ENCODE measurements at places on chromosomes 4 and X.

DNA sequence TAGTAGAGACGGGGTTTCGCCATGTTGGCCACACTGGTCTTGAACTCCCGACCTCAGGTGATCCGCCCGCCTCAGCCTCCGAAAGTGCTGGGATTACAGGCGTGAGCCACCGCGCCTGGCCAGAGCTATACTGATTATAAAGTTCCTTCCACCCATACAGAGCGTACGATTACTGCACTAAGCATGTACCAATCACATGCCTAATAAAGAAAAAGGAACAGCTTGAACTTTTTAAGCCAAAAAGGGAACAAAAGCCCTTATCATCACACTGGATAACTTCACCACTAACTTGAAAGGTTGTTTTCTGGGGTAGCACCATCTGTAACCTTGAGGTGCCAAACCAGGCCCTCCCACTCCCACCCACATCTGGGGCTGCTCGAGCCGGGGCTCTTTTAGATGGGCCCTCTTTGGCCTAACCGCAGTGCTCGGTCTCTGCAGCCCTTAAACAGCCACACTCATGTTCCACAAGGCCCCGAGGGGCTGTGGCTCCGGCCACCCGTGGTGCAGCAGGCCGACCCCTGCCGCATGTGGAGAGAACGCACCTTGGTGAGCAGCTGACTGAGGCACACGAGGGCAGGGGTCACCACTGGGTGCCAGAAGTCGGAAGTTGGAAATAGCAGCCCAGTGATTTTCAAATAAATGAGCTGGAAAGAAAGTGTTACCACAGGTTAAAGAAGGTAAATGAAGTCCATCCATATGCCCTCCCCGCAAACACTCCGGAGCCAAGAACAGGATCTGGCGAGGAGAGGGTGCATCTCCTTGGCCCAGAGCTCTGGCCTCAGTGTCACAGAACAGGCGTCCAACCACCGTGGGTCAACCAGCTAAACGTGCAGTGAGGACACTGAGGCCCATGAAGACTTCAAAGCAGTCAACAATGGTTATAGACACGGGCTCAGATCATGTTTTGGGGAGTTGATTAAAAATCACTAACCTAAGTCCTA, 18.4 kb downstream of the NOP14 start:
- DNase-seq: no peak

- DNase-seq: no peak
Observed at GRCh38 chrX:66410806-66411205, 228.1 kb downstream of the EDA2R start.

DNA sequence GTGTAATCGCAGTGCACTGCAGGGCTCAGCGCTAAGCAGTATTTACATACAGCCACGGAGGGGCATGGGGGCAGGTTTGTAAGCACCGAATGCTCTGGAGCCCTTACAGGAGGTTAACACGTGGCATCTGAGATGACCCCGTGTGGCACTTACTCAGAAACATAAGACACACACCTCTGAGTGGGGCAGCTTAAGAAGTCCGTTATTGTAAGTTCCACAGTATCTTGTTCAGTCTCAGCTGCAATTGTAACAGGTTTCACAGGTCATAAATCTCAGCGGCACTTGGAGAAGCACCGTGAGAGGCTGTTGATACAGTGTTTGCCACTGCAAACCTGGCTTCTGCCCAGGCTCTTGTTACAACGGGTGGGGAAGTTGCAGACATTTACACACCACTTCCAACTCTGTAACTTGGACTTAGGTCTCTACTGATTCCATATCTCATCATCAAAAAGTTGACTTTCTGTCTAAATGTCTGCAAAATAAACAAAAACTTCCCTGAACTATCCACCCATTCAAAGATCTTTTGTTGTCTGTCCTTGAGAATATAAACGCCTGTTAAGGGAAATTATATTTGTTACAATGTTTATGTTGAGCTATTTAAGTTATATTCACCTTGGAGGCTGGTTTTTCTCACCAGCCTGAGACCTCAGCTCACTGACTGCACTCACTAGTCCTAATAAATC, 10.3 kb downstream of the CPLX1 start:
- DNase-seq: no peak

DNA sequence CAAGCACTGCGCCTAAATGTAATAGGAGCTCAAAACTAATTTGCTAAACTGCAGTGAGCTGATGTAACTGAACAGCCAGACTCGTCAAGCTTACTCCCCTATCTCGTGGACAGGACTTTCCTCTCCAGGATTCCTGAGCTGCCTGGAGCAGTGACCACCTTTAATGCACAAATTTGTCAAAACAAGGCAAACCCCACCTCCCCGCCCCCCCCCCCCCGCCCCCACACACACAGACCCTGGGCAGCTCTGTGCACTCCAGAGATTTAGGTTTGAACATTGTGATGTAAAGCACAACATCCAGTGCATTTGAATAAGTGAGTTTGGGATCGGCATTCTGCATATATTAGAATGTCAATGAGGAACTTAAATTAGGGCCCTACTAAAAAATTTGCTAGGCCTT, 77.7 kb upstream of the DHX15 start:
- DNase-seq: no peak

Measured in NCI-H524 treated with DMSO at 0.1 percent for 48 hours (cell line).